NB4 (cell line): ENCODE measurements at places on chromosomes 11 and 22.

DNA sequence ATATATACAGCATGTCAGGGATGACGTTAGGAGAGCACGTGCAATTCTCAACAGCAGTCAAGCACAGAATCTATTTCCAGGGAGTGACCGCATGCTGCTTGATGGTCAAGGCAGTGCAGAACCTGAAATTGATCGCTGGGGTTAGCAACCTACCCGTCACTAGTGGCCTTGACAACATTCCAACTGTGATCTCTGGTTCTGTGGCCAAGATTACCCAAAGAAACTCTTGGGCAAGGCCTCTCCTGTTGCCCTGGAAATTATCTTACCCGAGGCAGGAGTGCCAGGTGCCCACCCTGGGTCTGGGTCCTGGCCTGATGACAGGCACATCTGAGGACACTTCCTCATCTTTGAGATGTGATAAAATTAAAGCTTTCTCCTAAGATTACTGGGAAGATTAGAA lies 2.2 kb downstream of the TM7SF2 start:
- peak; percentile 7 for DNase-seq

GRCh38 chr11:125514336-125515101 lies 18.5 kb upstream of the FEZ1 start:
- DNase-seq: peak; percentile 94

- no peak for DNase-seq
These were observed 46.0 kb downstream of the STIM1 start for GRCh38 chr11:3901249-3902025.

DNA sequence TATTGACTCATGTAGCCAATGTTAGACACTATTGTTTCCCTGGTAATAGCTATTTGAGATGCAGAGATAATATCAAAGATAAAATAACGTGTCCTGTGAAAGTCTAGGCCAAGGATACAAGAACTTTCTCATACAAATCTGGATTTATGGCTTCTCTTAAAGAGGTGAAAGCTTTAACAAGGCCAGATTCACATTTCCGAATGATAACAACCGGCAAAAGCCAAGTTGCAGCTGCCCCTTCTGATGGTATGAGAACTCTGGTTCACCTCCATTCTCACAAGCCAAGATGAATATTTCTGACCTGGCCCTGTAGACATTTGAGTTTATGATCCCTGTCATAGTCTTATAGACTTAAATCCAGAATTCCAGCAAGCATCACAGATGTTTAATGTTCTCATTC lies 230.4 kb upstream of the ZC3H12C start:
- no peak for DNase-seq

GRCh38 chr22:49369726-49370626 lies 457.7 kb downstream of the BRD1 start:
- DNase-seq: no peak

- DNase-seq: no peak
These were observed 30.9 kb downstream of the PPM1F start for GRCh38 chr22:21921729-21922128.

GRCh38 chr22:39503630-39504029 lies 1.5 kb downstream of the MIEF1 start:
- DNase-seq: no peak

GRCh38 chr11:70212227-70212811 lies 9.2 kb downstream of the FADD start:
- DNase-seq: no peak

GRCh38 chr22:46260038-46260437 lies 3.1 kb downstream of the PKDREJ start:
- no peak for DNase-seq

GRCh38 chr11:69355959-69356702 lies 62.2 kb downstream of the MYEOV start:
- no peak for DNase-seq

GRCh38 chr11:57779276-57779675 lies 17.7 kb downstream of the CTNND1 start:
- no peak for DNase-seq

DNA sequence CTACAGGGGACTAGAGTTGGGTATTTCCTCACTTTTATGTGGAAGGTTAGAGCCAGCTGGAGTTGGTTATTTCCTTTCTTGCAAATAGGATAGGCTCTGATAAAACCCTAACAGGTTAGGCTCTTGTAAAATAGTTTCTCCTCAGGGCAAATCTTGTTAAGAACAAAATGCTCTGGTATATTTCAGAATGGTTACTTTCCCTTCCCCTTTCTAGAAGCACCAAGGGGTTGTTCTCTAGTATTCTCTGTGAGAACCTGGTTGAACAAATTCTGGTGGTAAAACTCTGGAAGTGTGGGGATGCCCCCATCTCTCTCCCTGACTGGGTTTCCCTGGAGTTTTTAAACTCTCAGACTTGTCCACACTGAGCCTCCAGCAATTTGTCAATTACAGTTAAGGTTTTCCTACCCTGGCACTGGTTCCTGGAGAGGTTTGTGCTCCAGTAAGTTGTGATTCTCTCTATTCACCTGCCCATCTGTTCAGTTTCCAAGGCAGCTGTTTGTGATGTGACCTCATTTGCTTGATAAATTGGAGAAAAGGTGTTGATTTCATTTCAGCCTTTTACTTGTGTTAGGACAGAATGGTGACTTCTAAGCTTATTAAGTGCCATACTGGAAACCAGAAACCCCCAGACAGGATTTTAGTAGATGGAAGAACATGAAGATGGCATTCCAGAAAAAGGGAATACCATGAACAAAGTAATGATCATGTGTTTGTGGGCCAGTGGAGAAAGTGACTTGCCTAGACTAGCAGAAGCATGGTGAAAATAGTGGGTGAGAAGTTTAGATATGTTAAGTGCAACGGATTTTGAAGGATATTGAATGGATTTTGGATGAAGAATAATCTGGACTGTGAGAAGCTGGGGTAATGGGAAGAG lies 64.6 kb downstream of the EXT2 start:
- DNase-seq: no peak

GRCh38 chr11:100810146-100810545 lies 123.1 kb downstream of the ARHGAP42 start:
- no peak for DNase-seq

- DNase-seq: peak; percentile 15
These were observed 7.7 kb downstream of the ELF5 start for GRCh38 chr11:34505874-34506273.

DNA sequence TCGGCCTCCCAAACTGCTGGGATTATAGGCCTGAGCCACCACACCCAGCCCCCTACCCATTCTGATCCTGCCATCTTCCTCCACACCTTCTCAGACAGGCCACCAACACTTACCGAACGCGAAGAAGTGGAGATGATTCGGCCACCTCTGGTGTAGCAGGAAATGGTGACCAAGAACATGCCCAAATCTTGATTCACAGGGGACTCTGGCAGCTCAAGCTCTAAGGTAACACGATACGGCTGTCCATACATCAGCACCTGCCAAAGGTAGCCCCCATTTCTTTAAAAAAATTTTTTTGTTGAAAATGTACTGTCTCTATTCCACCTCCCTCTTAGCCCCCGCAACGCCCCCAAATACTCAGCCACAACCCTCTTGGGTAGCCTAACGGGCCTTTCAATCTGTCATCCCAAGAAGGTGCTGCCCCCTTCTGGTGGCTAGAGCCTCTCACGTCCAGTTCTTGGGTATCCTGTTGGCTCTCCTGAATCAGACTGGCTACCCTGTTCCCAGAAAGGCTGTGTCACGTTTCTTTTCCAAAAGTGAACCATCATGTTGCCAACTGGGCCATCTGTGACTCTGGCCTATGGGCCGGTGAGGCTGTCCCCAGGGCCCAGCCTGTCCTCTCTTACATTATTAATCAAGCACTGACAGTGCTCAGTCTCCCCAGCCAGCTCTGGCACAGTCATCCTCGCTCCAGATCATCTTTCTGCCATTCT lies 5.3 kb upstream of the LRRN4CL start:
- DNase-seq: peak; percentile 85

DNA sequence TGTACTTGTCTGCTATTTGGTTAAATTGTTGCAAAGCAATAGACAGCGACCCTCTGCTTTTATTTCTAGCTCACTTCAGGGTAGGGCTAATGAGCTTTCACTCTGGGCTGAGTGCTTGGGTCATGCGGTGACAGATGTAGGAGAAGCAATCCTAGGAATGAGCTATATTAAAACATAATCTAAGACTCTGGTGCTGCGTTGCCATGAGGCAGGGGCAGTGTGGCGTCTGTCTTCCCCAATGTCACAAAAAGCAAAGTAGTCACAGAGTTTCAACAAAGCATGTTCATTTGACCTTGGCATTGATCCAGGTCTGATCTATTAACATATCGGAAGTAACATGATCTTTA lies 55.5 kb upstream of the GRAMD1B start:
- no peak for DNase-seq

DNA sequence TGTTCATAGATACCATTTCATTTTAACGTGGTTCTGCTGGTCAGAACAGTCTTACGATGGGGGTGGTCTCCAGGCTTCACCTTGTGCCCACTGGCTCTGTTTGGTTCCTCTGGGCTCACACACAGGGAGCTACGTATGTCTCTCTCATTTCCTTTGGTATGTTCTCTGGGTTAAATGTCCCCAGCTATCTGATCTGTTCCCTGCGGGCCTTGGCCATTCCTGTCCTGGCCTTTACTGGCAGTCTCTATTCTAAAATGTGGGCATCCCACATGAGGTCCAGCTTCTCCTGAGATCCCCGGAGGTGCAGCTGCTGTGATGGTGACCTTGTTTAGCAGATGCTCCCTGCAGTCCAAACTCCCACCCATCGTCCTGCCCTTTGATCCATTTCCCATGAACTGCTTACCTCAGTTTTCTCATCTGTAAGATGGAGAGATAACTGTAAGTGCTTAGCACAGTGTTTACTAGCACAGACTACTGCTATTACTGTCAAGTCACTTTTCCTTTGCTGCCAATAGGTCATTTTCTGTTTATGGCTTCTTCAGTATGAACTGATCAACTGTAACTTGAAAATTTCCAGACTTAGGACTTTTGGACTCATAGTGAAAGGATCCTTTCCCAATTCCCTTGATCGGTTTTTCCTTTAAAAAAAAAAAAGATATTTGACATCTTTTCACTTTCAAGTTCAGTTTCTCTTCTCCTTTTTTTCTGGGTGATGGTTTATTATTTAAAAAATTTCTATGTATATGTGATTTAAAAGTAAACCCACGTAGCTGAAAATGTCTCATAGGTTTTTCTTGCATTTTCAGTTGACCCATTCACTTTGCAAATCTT lies 92.9 kb downstream of the PTPRJ start:
- DNase-seq: no peak

GRCh38 chr22:23389271-23390071 lies 190.6 kb downstream of the IGLL1 start:
- DNase-seq: no peak

DNA sequence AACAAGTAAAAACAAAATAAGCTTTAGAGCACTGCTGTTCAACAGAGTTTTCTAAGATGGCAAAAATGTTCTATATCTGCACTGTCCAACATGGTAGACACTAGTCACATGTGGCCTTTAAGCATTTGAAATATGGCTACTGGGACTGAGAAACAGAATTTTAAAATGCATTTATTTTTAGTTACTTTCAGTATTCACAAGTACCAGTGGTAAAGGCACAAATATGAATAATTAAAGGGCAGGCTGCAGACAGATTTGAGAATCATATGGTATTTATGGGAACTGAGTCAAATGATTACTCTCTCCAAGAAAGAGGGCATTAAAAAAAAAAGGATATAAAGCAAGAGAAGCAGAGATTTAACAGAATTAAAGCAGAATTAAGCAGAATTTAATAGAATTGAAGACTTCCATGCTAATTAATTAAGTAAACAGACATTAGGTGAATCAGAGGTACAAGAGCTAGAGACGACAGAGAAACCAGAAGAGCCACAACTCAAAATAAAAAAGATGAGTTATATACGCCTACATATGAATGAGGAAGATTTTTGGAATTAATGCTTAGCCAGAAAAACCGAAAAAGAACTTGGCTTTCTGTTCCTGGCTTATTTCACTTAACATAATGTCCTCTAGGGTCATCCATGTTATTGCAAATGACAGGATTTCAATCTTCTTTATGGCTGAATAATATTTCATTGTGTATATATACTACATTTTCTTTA lies 160.4 kb downstream of the ATG16L2 start:
- DNase-seq: no peak

DNA sequence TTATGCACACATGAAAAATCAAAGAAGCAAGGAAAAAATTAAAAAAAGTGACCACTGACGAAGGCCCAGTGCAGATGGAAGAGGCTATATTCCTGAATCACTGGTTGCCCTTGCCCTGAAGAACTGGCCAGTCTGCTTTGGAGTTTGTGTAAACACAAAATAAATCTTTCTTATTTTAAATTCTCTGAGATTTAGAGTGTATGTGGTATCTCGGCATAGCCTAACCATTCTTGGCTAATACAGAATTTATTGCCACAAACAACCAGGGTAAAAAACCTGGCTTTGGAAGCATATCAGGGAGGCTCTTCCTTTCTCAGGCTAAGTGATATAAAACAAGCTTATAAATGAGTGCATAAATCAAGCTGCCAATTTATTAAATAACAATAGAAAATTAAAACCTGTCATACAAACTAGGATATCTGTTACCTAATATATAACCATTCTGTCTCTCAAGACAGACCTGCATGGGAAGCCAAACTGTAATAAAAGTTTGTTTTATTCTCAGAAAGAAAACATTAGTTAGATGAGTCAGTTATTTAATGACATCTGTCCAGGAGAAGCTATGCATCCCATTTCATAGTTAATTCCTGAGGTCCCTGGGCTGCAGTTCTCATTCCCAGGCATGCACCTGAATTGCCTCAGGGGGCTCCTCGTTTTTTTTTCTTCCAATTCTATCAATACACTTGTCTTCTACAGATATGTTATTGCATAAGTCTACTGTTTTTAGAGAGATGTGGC lies 6.1 kb upstream of the TMEM135 start:
- no peak for DNase-seq

DNA sequence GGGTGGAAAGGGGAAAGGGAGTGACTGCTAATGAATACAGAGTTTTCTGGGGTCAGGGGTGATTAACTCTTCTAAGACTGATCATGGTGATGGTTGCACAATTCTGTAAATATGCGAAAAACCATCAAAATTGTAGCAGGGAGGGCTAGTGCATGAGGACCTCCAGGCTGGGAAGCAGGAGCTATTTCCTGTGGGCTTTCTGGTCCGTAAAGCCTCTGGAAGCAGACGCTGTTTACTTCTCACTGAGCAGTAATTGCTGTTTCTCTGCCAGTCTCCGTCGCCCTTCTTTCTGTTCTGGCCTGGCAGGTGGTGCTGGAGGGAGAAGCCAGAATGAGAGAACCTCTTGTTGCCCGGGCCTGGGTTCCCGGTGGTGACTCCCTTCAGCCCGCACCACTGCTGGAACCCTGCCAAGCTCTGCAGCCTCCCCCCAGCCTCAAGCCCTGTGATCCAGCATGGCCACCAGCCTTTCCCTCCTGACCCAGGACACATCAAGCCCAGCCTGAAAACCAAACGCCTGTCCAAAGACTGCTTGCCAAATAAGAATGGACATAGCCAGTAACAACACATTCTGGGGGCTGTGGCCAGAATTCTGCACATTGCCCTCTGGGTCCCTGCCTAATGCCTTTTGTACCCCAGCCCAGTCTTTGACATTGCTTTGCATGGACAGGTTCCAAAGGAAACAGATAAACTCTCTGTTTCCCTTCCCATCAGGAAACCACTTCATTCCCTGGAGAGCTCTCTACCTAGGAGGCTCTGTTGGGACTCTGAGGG lies 201.0 kb upstream of the NAV2 start:
- DNase-seq: peak; percentile 7

- DNase-seq: no peak
These were observed 247.2 kb downstream of the CTTN start for GRCh38 chr11:70645537-70645936.
